ENCODE measurements at places on chromosomes 16 and 17.

- no peak for DNase-seq
Observed at GRCh38 chr16:89142474-89143195, 28.9 kb upstream of the CDH15 start.

- DNase-seq: no peak
Observed at GRCh38 chr16:66278604-66279262, 87.8 kb upstream of the CDH5 start.

DNA sequence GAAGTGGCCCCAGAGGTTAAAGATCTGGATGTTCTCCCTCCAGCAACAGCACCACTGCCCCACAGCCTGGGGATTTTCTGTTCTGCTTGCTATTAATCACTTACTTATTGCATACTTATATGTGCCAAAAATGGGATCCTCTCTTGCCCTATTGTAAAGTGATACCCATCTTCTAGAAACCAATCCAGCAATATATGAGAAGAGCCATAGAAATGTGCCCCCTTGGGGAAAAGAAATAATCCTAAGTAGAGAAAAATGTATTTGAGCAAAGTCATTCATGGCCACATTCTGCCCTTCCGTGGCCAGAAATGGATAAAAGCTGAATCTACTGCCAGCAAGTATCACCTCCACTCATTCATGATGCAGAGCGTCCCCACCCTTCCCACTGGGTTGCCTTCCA lies 20.9 kb downstream of the SOST start:
- no peak for DNase-seq

DNA sequence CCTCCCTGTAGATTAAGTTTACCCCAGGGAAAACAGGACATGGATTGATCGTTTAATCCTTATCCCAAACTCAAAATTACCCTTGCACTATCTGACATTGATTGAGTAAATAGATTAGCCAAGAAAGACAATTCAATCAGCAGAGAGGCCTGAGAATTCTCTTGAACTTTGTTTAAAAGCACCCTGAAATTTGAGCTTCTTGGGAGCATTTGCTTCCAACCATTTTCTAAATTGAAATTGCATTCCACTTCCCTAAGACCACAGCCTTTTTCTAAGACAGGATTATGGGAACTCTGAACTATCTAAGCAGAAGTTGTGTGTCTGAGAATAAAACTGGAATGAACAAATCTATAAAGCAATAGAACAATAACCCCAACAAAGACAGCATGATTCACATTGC lies 76.6 kb upstream of the TNRC6A start:
- no peak for DNase-seq

DNA sequence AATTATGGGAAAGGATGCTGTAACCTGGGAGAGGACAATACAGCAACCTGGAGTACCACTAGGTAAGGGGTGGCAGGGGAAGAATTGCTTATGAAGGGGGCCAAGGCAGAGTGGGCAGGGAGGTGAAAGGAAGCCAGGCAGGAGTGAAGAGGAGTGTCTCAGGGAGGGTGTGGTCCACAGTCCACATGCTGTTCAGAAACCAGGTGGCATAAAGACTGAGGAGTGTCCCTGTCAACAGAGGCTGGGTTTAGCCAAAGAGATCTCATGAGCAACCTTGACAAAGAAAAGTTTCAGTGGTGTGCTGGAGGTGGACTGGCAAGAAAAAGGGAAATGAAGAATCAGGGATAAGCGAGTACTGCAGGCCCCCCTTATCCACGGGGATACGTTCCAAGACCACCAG lies 88.4 kb downstream of the SPACA3 start:
- no peak for DNase-seq

DNA sequence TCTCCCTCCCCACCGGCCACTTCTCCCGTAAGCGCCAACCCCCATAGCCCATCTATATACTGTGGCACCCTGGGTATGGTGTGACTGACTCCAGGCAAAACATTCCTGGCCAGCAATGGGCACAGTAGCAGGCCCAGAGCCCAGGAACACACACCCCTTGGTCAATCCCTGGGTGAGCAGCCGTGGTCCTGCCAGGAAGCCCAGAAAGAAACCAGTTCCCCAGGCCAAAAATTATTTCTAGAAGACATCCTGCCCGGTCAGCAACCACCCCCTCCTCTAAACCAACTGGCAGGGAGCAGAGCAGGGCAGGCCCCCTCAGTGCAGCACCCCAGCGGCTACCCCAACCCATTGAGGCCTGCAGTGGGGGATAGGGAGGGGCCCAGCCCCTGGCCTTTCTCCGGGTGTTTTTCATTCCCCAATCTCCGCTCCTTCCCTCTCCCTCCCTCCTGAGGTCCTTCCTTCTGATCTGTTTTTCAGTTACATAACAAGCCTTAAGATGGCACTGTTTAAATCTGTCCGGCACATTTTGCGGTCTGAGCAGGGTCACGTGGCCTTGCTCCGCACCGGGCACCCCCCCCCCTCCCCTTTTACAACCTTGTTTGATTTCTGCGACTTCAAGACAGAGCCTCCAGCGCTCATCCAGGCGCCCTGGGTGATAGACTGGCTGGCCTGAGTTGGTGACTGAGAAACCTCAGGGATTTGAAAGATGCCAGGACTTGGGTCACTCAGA lies 2.0 kb downstream of the NPTX1 start:
- DNase-seq: no peak

GRCh38 chr17:36608794-36609497 lies 7.6 kb downstream of the MRM1 start:
- DNase-seq: no peak

DNA sequence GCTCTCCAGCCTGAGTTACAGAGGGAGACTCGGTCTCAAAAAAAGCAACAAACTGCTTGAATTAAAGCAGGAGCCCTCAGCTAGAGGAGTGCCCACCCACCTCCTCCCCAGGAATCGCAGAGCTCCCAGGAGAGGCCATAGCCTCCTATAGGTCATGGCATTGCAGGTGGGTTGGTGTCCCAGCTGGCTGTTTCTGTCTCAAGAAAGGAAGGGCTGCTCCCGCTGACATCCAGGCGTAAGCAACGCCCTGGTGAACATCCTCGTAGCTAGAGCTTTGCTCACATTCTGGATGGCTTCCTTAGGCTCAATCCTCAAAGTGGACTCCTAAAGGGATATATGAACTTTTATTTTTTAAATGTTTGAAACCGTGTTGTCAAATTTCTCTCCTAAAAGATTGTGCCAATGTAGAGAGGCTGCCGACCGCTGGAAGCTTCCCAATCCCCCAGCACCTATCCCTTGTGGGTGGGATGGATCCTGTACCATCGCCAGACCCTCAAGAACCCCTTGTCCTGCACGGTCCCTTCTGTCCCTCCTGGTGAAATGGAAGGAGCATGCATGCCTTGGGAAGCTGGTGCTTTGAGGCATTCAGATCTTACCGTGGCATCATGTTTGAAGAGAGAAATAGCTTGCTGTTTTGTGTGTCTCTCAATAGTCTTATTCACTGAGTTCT lies 5.9 kb downstream of the NLRC5 start:
- DNase-seq: no peak

GRCh38 chr17:39069114-39069756 lies 82.2 kb downstream of the PLXDC1 start:
- DNase-seq: no peak

DNA sequence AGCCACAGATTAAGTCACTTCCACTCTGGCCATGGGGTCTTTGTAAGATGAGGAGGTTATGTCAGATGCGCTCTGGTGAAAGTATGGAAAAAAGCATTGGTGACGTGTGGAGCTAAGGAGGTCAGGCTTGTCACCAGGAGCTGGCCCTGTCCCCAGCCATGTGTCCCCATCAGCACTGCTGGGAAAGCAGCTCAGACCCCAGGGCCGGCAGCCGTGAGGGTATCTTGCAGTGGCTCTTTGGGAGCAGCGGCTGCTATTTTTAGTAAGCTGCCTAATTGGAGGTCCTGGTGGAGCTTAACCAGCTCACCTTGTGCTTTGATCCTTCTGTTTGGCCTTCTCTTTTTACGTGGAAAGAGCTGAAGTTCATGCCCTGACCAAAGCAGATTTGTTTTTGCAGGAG lies 60.9 kb downstream of the MPRIP start:
- DNase-seq: no peak

GRCh38 chr17:80696964-80697363 lies 152.3 kb downstream of the RPTOR start:
- DNase-seq: no peak

DNA sequence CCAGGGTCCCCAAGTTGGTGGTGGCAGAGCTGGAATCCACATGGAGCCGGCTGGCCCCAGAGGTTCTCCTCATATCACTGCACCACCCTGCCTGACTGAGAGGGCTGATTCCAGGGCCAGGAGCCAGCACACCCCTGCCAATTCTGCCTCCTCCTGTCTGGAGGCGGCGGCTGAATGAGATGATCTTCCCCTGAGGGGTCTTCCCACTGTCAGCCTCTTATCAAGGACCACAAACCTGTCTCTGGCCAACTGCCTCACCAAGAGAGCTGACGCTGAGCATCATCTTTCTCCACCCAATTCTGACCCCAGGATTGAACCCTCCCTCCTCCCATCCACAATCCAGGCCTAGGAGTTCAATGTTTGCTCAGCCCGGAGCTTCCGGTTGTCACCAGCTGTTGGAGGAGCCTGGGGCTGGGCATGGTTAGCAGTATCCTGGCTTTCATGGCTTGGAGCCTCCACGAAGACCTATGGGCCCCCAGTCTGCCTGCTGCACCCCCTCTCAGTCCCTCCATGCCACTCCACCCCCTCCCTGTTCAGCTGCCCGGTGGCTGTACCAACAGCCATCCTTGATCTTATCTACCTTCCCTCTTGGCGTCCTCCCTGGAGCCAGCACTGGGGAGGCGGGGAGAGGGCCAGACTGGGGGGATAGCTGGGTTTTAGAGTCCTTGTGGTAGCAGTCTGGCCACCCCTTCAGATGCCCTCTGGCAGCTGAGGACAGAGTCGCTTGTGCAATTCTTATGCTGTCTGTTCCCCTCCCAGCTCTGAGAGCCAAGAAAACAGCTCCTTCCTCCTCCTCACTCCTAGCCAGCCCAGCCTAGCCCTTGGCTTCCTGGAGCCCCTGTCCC lies 25.6 kb downstream of the ABCC3 start:
- no peak for DNase-seq

DNA sequence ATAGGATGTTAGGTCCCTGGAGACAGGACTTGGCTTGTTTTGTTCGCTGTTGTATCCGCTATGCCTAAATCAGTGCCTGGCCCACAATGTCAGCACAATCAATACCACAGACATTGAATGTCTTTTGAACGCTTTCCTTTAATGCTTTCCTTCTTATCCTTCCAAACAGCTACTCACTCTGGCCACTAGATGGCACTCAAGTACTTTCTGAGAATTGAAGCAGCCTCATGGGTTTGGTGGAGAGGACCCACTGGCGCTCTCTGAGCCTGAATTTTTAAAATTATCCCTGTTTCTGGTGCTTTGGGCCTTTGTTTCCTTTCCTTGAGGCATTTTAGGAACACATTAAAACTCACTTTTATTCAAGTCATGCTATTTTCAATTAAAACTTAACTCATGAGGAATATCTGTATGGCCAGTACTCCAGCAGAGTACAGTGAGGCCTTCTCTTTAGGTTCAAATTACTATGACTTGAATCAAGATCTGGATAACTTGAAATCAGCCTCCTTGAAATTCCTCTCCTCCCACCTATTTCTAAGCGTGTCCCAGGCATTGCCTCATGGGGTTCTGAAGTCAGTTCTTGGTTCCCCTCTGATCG lies 3.2 kb upstream of the NLRP1 start:
- DNase-seq: no peak

DNA sequence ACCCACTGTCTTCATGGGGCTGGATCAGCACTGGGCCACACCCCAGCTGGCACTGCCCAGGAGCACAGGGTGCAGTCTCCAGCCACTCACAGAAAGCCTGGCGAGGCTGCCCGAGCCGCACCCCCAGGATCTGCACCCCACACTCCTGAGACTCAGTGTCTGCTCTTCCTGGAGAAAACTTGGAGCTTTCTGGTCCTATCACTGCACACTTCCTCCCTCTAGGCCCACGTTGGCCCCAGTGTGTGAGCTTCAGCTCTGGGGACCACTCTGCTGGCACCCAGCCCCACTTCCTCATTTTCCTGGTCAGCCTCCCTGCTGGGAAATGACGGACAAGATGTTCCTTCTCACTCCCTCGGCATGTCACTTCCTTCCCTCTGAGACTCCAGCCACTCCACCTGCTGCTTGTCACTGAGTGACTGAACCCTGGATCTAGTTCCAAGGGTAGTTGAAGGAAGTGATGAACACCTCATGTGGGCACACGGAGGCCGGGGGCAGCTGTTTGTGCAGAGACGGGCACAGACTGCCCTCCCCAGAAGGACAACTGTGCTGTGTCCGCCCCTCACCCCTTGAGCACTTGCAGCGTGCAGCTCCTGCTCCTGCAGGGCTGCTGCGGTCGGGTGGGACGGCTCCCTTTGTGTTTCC lies 29.0 kb downstream of the ZC3H18 start:
- no peak for DNase-seq

- no peak for DNase-seq
Observed at GRCh38 chr16:15769239-15769638, 87.6 kb downstream of the MYH11 start.

GRCh38 chr17:55986817-55987216 lies 166.5 kb upstream of the ANKFN1 start:
- DNase-seq: no peak

GRCh38 chr17:80442764-80443163 lies 27.8 kb downstream of the ENDOV start:
- DNase-seq: no peak

Data from activated CD8-positive, alpha-beta memory T cell treated with anti-CD3 and anti-CD28 coated beads for 48 hours (primary cell).